Fibroblast of skin of right biceps (primary cell): ENCODE measurements at places on chromosomes 6 and 20.

GRCh38 chr6:684831-685636 lies 7.9 kb downstream of the EXOC2 start:
- DNase-seq: peak; percentile 65

DNA sequence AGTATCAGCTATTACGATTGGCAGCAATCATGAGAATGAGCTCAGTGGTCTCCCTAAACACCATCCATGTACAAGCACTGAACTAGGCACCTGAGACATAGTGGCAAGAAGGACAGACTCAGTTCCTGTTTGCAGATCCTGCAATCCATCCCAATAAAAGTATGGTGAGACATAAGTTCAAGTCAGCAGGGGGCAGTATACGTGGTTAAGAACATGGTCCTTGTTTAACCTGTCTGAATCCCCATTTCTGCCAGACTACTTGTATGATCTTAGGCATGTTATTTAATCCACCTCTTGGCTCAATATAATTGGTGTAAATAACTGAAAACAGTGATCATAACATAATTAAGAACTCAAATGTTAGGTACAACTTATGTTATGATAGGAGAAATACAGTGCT lies 33.2 kb upstream of the PNISR start:
- DNase-seq: peak; percentile 18

DNA sequence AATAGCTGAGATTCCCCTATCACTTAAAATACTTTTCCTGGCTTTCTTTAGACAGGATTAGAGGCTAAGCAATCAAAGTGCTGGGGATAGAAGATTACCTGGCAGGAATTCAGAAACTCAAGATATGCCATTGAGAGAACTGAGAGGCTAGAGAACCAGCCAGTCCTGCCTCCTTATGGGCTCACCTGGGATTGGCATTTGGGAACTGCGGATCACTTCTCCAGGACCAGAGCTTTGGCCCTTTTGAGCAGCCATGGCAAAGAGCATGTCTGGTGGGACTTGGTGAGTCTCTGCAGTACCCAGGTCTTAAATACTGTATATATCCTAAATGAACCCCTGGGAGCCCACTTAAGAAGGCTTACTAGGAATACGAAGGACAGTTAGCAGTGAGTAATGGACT lies 399.1 kb downstream of the BTBD3 start:
- DNase-seq: no peak

DNA sequence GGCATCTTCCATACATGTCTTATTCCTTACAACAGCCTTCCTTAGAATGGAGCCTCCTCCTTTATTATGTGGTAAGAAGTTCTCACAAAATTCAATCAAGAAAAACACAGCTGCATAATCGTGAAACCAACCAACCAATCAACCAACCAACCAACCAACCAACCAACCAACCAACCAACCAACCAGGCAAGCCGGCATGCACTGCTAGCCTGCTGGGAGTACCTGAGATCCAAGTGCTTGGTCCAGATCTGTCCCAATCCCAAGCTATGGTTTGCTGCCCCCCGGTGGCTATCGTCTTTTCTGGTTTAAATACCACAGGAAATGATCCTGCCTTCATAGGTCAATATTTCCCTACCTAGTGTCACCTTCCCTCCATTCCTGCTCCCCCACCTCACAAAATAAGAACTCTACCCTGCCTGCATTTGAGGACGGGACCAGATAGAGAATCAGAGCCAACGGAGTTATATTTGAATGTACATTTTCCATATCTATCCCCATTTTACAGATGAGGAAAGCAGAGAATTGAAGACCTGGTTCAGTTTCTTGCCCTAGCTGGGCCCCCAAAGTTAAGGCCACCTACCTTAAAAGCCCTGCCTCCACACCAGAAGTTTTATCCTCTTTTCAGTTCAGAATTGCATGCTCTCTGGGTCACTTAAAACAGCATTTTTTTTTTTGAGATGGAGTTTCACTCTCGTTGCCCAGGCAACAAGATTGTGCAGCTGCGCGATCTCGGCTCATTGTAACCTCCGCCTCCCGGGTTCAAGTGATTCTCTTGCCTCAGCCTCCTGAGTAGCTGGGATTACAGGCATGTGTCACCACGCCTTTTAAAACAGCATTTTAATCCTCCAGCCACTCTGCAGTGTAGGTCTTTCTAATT lies 27.1 kb downstream of the RAB44 start:
- DNase-seq: peak; percentile 52
